ENCODE measurements at places on chromosomes 3 and 15.

DNA sequence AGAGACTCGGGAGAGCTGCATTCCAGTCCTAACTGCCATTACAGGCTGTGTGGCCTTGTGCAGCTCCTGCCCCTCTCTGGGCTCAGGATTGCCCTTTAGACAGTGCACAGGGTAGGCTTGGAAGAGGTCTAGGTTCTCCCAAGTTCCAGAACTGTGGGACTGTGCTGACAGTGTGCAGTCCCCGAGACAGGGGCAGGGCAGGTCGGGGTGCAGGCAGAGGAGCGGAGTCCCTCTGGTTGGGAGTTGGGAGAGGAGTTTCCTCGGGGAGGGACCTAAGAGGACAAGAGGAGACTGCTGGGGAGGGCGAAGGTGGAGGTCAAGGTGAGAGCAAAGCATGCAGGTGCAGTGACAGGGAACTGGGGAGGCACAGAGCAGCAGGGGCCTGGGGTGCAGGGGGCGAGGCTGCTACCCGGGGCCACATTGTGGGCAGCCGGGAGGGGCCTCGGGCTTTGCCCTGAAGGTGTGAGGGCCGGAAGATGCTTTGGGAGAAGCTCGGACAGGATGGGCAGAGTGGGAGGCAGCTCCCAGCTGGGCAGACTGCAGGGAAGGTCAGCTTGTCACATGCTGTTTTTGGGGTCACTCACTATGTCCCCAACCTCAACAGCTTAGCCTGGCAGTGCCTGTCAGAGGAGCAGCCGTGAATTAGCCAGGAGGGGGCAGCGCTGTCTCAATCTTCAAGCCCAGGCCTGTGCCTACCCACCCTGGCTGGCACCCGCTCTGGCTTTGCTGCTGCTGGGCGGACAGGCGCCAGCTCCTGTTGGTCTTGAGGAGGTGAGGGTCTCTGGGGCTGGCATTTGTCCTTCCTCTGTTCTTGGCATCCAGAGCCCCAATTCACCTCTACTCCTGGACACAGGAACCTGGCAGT lies 15.4 kb upstream of the CSPG4 start:
- peak; percentile 69 for DNase-seq

DNA sequence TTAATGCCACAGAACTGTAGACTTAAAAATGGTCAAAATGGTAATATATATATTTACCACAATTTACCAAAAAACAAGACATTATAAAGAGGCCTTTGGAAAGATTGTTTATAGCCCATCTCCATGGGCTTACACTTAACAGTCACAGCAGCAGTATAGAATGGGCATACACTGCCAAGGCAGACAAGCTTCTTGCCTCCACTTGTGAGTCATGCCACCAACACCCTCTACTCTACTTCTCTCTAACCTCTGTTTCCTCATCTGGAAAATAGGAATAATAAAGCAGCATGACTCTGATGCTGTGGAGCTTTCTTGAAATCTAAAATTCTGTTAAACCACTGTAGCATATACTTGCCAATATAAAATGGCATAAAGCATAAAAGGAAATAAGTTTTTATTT lies 14.4 kb upstream of the GPR156 start:
- DNase-seq: no peak

GRCh38 chr3:64681827-64682226 lies 6.0 kb downstream of the ADAMTS9 start:
- DNase-seq: no peak

GRCh38 chr15:59746777-59747176 lies 57.7 kb upstream of the BNIP2 start:
- DNase-seq: no peak

GRCh38 chr3:102979682-102980354 lies 545.0 kb downstream of the ZPLD1 start:
- peak; percentile 11 for DNase-seq

DNA sequence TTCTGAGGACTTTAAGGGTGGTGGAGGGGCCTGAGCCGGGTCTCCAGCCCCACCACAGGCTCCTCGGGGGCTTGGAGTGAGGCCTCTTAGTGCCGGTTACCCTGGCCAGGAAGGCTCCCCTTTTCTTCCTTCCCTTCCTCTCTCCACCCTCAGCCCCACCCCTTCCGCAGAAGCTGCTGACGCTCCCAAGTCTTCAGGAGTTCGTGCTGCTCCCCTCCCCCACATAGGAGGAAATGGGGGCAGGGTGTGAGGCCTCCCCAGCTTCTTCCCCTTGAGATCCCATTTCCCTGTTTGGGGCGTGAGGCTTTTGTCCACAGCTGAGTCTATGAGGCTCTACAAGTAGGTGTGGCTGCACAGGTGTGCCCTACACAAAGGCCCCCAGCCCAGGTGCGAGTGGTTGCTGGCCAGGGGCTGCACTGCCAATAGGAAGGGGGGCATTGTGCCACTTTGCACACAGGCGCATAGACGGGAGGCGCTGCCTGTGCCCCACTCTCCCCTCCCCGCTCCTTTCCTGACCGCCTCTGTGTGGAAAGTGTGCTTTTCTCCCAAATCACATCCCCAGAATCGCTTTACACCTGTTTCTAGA lies 915 bp upstream of the CALML4 start:
- no peak for DNase-seq

- peak; percentile 81 for DNase-seq
Observed at GRCh38 chr3:141561426-141562034, 74.7 kb downstream of the RASA2 start.

GRCh38 chr3:98630416-98630815 lies 37.0 kb upstream of the CPOX start:
- no peak for DNase-seq

DNA sequence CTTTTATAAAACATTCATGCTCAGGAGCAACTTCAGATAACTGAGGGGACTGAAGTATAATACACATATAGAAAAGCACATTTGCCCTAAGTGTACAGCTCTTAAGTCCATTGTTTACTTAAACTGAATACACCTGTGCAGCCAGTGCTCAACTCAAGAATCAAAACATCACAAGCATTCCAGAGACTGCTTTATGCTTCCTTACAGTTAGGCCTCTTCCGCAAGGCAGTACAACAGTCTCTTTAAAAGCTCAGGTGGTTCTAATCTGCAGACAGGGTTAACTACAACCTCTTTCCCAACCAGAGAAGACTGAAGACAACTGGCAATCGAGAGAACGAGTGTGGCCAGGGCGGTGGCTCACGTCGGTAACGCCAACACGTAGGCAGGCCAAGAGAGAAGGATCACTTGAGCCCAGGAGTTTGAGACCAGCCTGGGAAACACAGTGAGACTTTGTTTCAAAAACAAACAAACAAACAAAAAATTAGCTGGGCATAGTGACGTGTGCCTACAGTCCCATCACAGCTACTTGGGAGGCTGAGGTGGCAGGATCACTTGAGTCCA lies 16.9 kb downstream of the MCCC1 start:
- DNase-seq: no peak

DNA sequence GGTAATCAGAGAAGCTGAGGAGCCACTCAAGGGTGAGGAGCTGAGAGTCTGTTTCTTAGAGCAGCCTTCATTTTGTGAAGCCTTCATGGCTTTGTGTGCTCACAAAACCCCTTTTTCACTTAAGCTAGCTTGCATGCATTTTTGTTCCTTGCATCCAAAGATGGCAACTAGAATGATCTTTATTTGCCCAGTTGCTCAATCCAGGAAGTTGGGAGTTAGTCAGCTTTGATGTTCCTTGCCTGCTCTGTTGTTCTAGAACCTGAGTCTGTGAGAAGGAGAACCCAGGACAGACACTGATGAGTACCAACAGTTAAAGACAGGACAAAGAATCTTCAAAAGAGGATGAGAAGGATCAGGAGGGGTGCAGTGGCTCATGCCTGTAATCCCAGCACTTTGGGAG lies 81.8 kb downstream of the IL20RB start:
- DNase-seq: no peak

DNA sequence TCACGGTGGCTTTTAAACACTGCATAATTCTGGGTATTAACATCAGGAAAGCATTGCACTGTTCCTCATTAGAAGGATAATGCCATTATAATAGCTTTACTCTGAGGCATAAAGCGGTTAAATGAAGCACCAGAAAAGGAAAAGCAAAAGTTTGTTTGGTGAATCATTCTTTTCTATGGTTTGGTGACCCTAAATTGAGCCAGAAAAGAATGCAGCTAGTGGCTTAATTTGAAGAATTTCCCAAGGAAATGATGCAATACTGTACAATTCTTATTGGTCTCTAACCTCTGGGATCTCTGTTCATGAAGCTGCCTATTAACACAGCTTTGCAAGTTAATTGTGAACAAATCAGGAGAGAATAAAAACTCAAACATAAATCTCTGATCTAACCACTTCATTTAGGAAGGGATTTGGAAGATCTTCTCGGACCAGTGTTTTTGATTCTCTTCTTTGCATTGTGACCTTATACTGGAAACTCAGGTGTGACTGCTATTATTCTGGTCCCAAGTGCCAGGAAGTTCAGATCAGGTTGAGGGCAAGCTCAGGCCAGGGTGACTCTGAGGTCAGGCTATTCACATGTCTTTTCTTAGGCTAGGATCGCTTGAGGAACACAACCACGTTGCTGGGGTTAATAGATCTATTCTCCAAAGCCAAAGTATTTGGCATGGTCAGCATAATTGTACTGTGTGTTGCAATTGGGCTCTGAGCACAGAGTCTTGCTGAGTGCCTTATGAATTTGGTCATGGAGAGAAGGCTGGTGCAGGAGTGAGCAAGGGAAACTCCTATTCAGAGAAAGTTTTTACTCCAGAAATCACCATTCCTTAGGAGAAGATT lies 11.3 kb upstream of the DLG1 start:
- DNase-seq: no peak

GRCh38 chr3:170081079-170081741 lies 43.4 kb downstream of the GPR160 start:
- no peak for DNase-seq

GRCh38 chr15:29458361-29458760 lies 188.7 kb upstream of the NSMCE3 start:
- DNase-seq: no peak

- DNase-seq: no peak
Observed at GRCh38 chr15:85118581-85118980, 136.9 kb downstream of the PDE8A start.

DNA sequence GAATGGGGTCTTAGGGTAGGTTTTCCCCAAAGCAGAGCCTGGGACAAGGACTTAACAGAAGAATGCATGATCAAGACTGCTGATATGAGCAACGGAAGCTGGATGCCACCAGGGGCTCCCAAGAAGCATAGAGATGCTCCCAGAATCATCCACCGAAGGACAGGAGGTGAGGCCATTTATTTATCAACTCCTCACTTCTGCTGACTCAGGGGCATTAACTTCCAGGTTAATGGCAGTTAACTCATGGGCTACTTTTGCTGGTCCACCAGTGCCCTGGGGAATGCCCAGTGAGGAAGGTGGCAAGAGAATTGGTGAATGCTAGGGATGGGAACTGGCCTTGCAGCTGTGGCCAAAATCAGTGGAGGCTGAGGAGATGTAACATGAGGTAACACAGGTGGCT lies 27.8 kb downstream of the TAFA4 start:
- no peak for DNase-seq

- no peak for DNase-seq
Observed at GRCh38 chr3:16140116-16140893, 34.2 kb upstream of the GALNT15 start.

DNA sequence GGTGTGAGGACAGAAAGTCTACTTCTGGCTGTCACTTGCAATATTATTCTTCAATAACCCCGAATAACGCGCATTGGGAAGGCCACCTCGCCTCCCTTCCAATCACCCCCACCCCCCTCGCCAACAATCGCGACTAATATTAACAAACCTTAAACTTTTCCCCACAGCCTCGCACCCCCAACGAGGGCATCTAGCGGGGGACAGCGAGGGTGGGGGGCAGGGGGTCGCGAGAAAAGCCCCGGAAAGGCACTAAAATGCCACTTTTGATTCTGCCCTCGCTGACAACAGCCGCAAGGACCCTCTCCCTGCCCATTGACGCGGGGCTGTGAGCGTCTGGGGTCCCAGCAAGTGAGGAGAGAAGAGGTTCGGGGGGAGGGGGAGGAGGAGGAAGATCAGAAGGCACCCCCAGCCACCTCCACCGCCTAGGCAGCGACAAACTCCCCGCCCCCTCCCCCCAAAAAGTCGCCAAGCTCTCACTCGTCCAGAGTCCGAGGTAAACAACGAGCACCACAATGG lies 868 bp downstream of the SATB1 start:
- DNase-seq: no peak

DNA sequence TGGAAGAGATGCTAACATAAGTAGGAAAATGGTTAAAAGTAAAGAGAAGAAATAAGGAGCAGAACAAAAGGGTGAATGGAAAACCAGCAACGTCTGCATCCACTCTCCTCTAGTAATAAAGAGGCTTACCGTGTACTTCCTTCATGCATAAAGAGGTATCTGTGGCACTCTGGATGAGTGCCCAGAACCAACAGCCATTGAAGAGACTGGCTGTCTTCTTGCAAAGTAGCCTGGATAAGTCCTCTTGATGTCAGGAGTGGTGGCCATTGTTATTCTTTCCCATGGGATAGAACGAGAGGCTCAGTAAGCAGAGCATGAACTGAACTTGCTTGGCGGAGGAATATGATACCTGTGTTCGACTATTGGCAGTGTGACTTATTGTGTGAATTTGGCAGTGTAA lies 186.2 kb upstream of the RASGRP1 start:
- DNase-seq: no peak

GRCh38 chr3:12452361-12453330 lies 31.6 kb upstream of the TSEN2 start:
- no peak for DNase-seq

GRCh38 chr3:46183330-46183729 lies 24.8 kb downstream of the CCR1 start:
- DNase-seq: no peak

- DNase-seq: no peak
Observed at GRCh38 chr15:68258692-68259091, 18.9 kb upstream of the FEM1B start.

DNA sequence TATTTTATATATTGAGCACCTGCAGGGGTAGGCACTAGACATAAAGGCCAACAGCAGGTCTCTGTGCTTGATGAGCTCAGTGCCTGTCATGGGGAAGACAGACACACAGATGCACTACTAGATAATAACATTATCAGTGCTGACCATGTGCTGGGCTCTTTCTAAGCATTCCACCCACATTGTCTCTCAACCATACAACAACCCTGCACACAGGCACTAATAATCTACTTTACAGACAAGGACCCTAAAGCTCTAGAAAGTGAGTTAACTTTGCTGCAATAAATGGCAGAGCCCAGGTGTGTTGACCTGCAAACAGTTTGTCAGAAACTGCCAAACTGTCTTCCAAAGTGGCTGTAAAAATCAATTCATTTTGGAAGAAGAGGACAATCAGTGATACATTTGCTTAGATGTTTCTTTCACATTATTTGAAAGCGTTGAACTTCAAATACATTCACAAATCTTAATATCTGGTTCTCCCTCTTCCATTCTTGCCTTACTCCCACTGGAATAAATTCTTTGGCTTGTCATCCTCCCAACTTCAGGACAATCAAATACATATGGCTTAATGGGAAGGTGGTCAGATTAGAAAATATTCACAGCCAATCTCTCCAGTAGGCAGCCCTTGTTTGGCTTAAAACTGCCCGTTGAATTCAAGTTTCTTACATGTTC lies 11.0 kb upstream of the PP2D1 start:
- DNase-seq: no peak

GRCh38 chr3:101009386-101009785 lies 16.2 kb upstream of the ABI3BP start:
- no peak for DNase-seq

All from A549 (cell line).